ENCODE measurements at places on chromosomes 6 and 20.

DNA sequence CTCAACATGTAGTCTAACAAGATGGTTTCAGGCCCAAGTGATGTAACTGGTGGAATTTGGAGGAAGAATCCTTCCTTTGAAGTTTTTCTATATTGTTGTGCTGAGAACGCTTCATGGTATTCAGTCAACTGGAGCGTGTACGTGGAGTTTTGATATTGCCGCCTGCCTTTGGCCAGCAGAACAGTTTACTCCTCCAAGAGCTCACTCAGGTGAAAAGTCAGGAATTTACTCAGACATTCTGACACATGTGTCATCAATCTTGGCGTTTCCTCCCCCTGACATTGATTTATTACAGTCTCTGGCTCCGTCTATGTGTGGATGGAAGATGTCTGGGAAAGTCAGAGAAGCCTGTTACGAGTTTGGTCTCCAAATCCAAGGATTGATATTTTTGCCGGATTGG, 19.0 kb upstream of the TGM2 start:
- no peak for DNase-seq

GRCh38 chr20:12916699-12917098, 92.1 kb upstream of the SPTLC3 start:
- DNase-seq, result no peak

- no peak for DNase-seq
Observed at GRCh38 chr20:41044409-41045062, 15.9 kb downstream of the TOP1 start.

- peak; percentile 61 for DNase-seq
Observed at GRCh38 chr6:3383525-3383924, 73.3 kb downstream of the SLC22A23 start.

GRCh38 chr6:11209906-11210305, 22.6 kb downstream of the NEDD9 start:
- no peak for DNase-seq

DNA sequence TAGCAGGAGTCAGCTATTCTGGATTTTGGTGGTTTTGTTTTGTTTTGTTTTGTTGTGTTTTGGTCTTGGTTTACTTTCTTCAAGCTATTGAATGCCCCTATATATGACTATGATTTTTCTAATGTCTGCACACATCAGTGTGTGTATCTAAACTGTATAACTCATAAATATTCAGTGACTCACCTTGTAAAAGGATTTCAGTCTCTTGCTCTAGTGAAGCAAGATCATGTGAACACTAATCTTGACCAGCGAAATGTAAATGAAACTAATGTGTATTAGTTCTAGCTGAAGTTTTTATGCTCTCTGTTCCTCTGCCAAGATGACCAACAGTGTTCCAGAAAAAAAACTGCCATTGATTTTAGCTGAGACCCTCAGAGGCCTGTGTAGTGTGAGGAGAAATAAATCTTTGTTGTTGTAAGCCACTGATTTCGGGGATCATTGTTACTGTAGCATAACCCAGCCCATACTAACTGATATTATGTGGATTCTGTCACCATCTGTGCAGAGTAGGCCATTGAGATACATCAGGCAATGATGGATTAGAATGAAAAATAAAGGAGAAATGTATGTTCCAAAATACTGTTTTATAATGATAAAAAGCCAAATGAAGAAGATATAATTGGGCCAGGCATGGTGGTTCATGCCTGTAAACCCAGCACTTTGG, 11.5 kb upstream of the BTBD9 start:
- DNase-seq, result no peak

DNA sequence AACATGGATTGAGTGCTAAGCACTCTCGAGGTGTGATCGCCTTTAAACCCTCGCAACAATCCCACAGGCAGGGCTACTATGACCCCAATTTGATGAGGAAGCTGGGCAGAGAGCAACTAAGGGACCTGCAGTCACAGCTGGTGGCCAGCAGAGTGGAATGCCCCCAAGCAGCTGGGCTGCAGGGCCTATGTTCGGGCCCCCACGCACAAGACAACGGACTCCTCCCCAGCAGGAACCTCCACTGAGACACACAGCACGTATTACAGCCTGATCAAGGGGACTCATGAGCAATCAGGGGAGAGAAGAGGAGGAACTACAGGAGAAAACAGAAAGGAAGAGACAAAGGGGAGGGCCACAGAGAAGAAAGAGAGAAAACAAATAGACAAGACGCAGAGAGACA, 21.7 kb downstream of the CST7 start:
- DNase-seq, result no peak

GRCh38 chr6:146339716-146340115, 203.9 kb upstream of the RAB32 start:
- DNase-seq, result no peak

GRCh38 chr6:127385668-127386430, 42.4 kb upstream of the ECHDC1 start:
- DNase-seq, result no peak

- no peak for DNase-seq
Observed at GRCh38 chr6:129966125-129966524, 52.3 kb upstream of the L3MBTL3 start.

DNA sequence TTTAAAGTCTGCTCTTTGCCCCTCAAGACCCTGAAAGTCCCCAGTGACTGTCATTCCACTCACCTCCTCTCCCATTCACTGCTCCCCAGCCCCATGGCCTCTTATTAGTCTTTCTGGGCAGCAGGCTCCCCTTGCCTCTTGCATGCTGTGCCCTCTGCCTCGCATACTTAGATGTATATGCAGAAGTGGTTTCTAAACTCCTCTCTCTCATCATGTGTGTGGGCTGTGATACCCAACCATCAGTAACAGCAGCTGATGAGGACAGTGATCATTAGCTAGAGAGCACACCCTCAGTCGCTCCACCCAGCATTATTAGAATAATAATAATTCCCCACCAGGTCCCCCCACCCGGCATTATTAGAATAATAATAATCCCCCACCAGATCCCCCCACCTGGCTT, 14.5 kb downstream of the PKIG start:
- no peak for DNase-seq

GRCh38 chr20:34017610-34018009, 23.9 kb downstream of the RALY start:
- no peak for DNase-seq

GRCh38 chr6:141607956-141608355, 524.8 kb upstream of the GJE1 start:
- no peak for DNase-seq

GRCh38 chr20:4573564-4574355, 147.9 kb upstream of the PRND start:
- no peak for DNase-seq

All from GM10248 (cell line).